ENCODE measurements at places on chromosomes 6 and 20. TPM values are rescaled to one million over a fixed set of nuclear protein-coding genes. Genes with fewer than 3 reads are reported as not detected.

Gene NOL4L
- polyA plus RNA-seq: 64.4 TPM

Gene CCM2L
- 8.5 TPM for polyA plus RNA-seq

Gene MOG
- 0.49 TPM for polyA plus RNA-seq

Gene TFAP2C
- 1.2 TPM for polyA plus RNA-seq

Gene SLC22A16
- polyA plus RNA-seq: 0.27 TPM

Gene POU5F1
- polyA plus RNA-seq: 10.1 TPM

Gene SAMD3
- 1.1 TPM for polyA plus RNA-seq

Gene TP53INP2
- 11.0 TPM for polyA plus RNA-seq

Gene IL17F
- polyA plus RNA-seq: 0.44 TPM

Gene C6orf141
- 0.85 TPM for polyA plus RNA-seq

Gene HNF4A
- polyA plus RNA-seq: 60.8 TPM

Gene TRIM10
- polyA plus RNA-seq: 1.3 TPM

Gene GRIK2
- polyA plus RNA-seq: 17.8 TPM

Measured in left renal cortex interstitium (tissue), 4 donors.